ENCODE measurements at places on chromosomes 3 and 15.

GRCh38 chr3:100289339-100289738, 28.5 kb downstream of the TBC1D23 start:
- DNase-seq: peak; percentile 30

GRCh38 chr15:44501768-44502366, 35.1 kb upstream of the EIF3J start:
- peak; percentile 56 for DNase-seq

GRCh38 chr3:132247211-132247610, 70.0 kb upstream of the ACP3 start:
- no peak for DNase-seq

- peak; percentile 67 for DNase-seq
Observed at GRCh38 chr15:84633311-84634227, 20.5 kb downstream of the WDR73 start.

DNA sequence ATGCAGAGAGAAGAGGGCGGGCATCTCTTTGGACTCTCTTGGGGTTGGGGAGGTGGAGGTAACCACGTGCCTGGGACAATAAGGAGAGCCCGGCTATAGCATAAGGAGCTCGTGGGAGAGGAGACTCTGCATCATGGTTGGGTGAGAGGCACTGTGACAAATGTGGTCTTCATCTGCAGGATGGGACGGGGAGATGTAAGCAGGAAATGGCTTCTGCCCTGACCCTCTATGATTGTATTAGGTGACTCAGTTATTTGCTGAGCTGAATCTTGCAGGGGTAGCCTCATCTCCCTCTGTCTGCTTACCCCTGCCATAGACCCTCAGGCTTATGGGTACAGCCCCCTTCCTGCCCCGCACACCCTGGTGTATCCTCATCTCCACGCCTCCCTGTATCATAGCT, 48.7 kb downstream of the CORO2B start:
- no peak for DNase-seq

DNA sequence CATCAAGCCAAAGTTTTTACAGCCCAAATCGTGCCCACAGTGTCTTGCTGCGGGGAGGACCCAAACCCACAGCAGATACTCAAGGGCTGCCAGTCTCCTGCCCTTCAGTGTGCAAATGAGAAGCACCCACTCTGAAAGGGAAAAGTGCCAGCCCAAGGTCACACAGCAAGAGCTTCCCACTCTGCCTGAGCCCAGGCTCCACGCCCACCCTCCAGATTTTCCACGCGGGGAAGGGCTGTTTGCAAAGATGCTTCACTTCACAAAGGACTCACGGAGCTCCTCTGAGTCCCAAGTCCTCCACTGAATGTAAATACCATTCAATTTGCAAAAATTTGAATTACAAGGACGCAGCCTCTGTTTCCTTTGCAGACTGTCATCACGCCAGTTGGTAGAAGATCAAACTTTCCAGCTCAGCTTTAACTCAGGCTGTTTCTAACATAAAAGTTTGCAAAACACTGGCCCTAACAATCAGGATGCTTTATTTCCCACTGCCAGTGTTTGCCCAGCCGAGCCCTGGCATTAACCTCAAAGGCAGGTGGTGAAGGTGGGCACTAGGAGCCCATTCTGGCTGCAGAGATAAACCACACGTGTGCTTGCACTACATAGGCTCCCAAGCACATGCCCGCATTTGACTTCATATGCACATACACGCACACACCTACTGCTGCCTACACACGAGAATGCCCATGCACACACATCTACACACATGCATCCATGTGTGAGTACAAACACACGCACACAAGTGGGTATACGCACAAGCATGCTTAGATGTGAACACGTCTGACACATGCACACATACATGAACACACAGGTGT, 7.6 kb downstream of the CACNA2D2 start:
- DNase-seq: no peak

DNA sequence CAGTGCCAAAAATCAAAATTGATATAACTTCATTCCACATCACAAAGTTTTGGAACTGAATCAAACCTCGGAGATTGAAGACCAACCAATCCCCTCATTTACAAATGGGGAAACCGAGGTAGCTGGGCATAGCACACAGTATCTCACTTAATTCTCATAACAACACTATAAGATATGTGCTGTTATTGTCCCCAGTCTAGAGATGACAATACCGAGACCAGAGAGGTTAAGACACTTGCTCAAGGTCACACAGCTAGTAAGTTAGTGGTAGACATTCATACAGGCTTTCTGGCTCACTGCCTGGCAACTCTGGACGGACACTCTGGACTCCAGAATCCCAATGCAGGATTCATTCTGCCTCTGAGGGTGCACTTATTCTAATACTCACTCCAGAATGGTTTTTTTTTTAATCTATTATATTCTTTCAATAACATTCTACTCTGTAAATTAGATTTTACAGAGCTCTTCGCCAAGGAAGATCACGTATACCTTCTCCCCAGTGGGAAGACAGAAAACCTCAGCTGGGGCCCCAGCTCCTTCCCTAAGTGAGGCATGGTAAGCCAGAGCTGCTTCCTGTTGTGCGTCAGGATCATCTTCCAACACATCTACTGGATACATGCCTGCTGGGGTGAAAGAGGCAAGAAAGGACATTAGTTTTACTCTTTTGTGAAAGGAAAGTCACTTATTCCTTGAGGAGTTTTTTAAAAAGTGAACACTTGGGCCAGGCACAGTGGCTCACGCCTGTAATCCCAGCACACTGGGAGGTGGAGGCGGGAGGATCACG, 128.4 kb upstream of the IGF1R start:
- DNase-seq: no peak

DNA sequence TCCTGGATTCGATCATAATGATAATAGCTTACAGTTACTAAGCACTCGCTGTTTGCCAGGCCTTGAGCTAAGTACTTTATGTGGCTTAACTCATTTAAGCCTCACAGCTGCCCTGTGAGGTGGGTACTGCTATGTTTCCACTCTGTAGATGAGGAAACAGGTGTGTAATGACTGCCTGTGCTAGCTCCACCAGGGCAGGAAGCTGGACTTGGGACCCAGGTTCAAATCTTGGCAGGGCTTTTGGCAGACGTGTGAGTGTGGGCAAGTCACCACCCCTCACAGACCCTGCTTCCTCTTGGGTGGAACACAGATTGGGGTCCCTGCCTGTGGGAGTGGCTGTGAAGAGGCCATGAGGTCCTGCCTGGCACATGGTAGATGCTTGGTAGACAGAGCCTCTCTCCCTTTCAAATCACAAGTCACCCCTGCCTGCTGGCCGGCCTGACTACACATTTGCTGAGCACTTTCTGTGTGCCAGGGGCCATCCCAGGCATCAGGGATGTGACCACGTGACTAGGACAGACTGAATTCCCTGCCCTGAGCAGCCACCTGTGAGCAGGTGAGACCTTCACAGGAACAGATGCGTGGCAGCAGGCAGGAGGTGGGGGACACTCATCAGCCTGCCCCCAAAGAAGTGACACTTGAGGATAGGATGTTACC, 3.7 kb downstream of the EFCC1 start:
- no peak for DNase-seq

GRCh38 chr3:20700714-20701113, 514.7 kb upstream of the SGO1 start:
- no peak for DNase-seq

DNA sequence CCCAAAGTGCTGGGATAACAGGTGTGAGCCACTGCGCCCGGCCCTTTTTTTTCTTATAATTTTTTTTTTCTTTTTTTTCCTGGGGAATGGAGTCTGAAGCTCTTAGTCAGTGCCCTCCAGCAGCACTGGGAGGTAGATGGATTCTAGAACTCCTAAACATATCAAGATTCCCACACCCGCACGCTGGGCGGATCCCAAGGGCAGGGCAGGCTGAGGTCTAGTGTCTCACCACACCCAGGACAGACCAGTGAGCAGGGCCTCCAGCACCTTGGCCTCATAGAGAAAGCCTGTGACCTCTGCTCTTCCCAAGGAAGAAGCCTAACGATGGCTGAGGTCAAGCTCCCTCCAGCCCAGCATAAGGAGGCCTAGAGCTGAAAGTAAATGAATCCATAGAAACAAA, 153.7 kb upstream of the MEF2A start:
- no peak for DNase-seq

- no peak for DNase-seq
Observed at GRCh38 chr3:152870027-152870426, 35.1 kb downstream of the P2RY1 start.

GRCh38 chr15:63157891-63158431, 684 bp upstream of the RPS27L start:
- peak; percentile 77 for DNase-seq

DNA sequence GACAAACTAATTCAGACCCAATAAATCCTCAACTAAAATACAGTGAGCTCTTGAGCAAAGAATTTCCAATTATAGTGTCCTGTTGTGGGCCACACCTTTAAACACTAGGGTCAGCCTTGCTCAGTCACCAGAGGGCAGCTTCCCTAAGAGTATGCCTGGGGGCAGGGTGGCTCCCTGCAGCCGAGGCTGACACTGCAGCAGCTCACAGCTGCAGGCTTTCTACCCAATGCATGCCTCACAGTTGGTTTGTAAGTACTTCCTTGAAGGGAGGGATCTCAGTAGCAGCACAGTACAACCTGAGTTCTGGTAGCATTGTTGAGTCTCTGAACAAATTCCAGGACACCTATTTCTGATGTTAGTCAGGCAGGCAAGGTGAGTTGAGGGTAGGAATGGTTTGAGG, 335.6 kb downstream of the TUSC7 start:
- peak; percentile 21 for DNase-seq

DNA sequence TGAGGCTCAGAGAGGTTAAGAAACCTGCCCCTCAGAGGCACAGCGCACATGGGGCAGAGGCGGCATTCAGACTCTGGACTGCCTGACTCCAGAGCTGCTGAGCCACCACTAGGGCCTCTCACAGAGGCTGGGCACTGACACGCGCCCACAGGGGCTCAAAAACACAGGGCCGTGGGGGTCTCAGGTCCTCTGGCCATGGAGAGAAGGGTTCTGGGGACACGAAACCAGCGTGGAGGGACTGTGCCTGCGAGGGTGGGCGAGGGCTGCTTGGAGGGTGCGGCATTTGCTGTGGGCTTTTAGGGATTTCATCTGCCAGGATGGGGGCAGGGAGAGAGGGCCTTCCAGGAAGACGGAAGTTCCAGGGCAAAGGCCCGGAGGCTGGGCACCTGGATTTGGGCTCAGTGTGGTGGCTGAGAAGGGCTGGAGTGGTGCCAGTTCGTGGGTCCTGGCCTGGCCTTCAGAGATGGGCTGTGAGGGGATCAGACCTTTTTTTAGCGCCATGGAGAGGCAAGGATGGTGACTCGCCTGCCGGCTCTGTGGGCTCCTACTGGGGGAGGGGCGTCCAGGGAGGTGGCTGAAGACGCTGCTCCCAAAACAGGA, 69.6 kb downstream of the EFCAB12 start:
- DNase-seq: peak; percentile 53

DNA sequence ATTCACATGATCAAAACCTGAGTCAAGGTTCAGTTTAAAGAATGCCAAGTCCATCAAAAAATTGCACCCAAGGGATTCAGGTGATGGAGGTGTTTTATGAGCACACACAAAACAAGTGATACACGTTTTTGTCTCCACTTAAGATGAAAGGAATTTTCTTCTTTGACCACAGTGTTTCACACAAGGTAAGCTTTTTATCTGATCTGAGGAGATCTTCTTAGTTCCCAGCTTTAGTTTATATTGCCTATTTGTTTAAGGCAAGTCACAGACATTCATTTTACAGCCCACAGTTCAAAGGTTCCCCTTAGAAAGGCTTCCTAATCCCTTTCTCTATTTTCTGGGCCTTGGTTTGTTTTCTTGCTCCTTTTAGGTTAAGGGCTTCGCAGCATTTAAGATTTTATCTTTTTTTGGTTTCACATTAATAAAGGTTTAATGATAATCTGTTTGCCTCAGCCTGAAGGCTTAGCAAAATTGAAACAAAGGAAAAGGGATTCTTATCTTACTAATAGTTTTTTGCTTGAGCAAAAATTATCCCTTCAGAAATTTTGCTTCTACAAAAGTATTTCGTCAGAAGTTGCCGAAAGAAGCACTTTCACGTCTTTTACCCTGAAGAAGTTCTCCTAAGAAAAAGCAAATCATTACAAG, 420.5 kb upstream of the NAALADL2 start:
- peak; percentile 53 for DNase-seq

DNA sequence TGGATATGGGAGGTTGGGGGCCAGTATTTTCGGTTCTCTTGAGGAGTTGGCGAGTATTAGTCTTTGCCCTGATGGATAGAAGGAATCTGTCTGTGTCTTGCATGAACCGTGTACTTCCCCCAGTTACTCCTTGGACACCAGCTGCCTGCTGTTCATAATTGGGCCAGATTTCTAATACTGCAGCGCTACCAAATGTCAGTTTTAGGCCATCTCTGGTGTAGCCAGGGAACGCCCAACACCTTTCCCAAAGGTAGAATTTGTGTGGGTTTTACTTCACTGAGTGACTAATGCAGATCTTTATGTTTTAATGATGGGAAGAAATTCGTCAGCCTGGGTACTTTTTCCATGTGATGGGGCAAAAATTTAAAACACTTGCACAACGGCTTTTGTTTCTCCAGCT, 18.4 kb downstream of the FLNB start:
- no peak for DNase-seq

DNA sequence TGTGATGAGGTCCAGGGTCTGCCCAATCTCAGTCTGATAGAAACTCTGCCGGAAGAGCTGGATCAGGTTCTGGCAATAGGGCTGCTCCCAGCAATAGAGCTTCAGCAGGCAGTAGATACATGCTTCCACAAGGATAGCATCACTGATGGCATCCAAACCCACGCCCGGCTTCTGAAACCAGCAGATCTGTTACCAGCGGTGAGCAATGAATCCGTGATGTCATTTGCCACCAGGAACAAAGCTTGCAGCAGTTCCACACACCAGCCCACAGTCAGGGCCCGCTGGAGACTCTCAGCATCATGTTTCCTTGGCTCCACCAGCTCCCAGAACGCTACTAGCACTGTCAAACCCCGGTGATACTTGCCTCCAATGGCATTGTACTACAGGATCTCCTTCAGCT, 19.3 kb upstream of the TTBK2 start:
- DNase-seq: no peak

DNA sequence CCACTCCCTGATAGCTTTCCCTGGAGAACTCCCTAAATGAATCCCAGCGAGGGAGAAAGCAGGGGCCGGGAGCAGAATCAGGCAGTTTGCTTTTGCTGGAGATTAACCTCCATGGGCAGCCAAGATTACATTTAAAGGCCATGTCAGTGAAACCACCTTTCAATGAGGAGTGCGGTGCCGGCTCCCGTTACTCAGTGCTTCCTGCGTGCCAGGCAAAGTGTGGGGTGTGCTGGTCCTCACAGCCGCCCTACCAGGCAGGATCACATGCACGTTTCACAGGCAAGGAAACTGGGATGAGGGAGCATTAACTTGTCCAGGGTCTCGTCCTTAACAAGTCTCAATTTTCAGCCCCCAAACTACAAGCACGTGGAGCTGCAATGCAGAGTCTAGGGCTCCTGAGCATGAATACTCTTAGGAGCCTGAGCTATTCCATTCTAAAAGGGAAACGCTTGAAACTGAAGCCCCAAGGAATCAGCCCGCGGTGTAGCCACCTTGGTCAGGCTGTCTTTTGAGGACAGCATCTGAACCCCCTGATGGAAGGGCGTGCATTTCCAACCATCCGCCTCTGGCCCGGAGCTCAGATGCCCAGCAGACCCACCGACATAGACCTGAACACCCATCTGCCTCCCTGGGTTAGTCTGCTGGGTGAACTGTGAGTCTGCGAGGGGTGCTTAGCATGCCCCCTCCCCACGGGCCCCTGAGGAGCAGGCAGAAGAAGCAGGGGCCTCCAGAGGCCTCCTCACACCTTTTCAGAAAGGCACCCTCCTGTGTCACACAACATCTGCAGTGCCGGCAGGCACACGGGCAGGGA, 5.6 kb downstream of the IGDCC3 start:
- DNase-seq: no peak

GRCh38 chr3:175590745-175591144, 731.6 kb downstream of the NAALADL2 start:
- no peak for DNase-seq
